Activated CD4-positive, alpha-beta memory T cell treated with anti-CD3 and anti-CD28 coated beads for 36 hours (primary cell): ENCODE measurements at places on chromosomes 2 and 18.
A peak's percentile ranks its signal among the peaks of the same experiment; 100 is the strongest.

DNA sequence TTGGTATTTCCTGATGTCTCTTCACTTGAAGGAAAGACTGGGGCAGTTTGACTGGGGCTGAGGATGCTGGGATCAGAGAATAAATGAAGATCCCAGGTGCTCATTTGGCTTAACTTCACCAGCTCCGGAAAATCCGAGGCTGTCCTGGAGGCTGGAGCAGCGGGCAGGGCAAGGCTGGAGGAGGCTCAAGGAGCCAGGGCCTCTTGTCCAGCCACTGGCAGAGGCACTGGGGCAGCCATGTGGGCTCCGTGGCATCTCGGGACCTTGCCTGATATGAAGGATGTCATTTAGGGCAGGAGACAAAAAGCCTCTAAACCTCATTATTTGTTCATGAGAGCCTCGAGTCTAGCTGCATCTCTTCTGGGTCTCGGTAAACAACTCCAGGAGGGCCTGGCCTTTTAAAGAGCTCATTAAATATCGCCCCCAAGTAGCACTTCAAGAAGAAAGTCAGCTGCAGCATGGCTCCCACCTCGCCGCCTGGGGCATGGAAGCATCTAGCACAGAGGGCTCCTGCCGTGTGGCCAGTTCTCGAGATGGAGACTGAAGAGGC lies 13.5 kb upstream of the GPR55 start:
- peak; percentile 8 for DNase-seq

DNA sequence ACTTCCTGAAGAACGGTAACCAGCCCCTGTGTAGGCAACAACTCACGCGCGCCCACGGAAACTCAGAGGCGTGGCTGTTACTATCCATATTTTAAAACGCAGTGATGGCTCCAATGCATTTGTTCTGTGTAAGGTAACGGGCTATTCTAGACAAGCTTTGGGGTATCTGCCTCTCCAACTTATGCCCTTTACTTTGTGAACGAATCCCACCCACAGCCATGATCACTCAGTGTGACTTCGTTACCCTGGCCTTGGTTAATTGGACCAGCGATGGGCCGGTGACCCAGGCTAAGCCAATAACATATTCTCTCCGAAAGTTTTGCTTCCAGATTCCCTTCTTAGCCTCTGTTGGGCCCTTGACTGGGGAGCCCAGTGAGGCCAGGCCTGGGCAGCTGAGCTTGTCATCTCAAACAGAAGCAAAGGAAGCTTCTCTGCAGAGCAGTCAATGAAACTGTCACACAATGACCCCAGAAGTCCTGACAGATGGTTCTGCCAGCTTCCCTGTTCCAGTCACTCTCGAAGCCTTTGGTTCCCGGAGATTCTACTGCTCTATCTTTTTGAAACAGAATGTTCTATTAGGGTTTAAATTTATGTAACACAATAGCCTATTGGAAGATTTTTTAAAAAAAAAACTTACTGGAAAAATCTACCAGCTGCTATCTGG lies 30.7 kb upstream of the ROCK2 start:
- no peak for DNase-seq

DNA sequence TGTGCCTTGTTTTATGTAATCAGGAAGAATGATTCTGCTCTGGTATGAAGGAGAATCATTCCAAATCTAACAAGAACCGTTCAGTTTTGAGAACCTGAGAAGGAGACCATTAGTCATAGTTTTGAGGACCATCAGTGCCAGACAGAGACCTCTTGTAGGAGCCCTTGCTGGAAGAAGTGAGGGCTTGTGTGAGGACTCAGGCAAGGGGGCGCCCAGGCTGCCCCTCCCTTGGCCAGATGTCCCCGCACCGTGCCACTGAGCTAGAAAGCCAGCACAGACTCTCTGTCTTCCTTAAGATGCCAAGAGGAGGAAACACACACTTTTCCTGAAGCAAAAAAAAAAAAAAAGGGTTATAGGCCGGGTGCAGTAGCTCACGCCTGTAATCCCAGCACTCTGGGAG lies 55.7 kb upstream of the SLC39A10 start:
- DNase-seq = no peak

GRCh38 chr18:79853993-79854364 lies 56.2 kb downstream of the KCNG2 start:
- no peak for DNase-seq

DNA sequence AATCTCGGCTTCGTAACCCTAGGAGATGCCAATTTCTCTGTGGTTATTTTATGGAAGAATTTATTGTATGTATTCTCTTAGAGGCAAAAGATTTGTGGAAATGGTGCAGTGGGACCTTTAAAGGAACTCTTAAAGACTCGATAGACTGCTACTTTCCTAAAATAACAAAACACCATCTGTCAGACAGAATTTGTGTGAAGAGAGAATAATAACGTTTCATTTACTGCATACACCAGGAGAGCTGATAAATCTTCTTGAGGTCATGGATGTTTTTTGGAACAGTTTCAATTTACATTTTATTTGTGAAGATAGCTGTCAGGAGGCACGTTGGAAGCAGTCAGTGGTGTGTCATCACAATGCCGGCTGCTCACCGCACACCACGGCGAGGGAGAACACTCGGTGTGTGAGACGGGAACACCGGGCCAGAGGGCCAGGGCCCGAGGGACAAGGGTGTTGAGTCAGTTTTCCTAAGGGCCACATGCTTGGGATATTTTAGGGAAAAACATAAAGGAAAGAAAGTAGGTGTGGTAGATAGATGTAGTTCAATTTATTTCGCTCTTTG lies 1681.0 kb upstream of the DDX18 start:
- no peak for DNase-seq

- no peak for DNase-seq
Measured at GRCh38 chr2:200373231-200373630, 66.7 kb downstream of the SPATS2L start.

- DNase-seq = peak; percentile 30
Measured at GRCh38 chr2:221747289-221747972, 175.3 kb upstream of the EPHA4 start.

- no peak for DNase-seq
Measured at GRCh38 chr2:120700659-120701058, 35.0 kb upstream of the GLI2 start.

- no peak for DNase-seq
Measured at GRCh38 chr2:42153944-42154581, 15.1 kb upstream of the EML4 start.

GRCh38 chr2:68371581-68371980 lies 6.5 kb downstream of the PLEK start:
- DNase-seq = no peak

GRCh38 chr2:72993933-72994280 lies 76.6 kb downstream of the EMX1 start:
- no peak for DNase-seq

- no peak for DNase-seq
Measured at GRCh38 chr2:42098571-42099437, 51.0 kb downstream of the PKDCC start.

DNA sequence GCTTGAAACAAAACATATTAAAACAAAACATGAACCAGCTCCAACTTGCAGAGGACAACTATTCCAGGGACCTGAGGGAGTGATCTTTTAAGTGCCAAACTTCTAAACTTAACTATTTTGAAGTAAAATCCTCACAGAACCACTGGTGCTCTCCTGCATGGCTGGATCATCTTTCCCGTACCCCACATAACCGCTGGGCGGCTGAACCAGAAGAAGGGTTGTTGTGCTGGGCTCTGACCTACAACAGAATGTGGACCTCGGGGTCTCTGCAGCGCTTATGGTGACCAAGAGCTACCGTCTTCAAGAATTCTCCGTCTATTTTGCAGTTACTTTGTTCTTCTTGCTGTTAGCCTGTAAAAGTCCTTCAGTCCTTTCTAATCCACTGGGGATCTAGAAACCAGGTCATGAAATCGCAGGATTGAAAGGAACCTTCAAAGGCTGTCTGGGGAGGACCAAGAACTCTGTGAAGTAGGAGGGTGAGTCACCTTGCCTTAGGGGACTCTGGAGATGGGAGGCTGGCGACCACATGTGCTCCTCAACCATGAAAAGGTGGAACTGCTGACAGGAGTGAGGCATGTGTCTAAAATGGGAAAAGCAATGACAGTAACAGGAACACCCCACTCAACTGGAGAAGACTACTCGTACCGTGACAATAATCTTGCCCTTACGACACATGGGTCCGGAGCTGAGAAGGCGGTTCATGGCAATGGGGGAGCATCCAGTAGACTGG lies 46.6 kb downstream of the HDLBP start:
- DNase-seq = no peak

DNA sequence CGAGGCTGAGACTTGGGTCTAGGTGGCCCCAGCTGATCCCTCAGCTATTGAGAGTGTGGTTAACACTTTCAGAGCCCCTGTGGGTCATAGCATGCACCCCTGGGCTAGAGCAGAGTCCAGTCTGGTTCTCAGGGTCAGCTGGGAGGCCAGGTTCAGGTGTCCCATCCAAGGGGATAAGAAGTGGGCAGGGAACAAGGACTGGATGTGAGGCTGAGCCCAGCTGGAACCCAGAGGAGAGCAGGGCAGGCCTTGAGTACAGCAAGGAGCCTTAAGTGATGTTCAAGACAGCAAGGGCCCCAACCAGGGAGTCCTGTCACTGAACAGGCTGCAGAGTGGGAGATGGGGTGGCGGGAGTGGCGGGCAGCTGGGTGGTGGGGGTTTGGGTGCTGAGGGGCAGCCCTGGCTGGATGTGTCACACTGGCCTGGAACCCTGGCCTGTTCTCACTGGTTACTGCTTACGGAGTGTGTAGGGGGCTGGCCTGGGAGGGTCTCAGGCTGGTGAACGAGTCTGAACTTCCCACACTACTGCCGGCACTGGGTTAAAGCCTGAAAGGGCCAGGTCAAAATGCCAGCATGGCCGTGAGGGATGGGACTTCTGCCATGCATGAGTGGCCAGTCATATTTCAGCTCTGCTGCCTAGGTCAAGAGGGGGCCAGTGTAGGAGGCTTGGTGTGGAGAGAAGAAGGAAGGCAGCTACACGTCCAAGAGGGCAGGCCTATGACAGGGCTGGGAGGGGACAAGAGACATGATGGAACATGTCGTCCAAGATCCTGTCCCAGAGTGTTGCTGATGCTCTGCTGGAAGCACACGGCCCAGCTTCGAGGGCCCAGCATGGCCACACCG lies 13.6 kb downstream of the TMEM185B start:
- DNase-seq = no peak

GRCh38 chr2:86000131-86000937 lies 105.4 kb downstream of the POLR1A start:
- DNase-seq = no peak

DNA sequence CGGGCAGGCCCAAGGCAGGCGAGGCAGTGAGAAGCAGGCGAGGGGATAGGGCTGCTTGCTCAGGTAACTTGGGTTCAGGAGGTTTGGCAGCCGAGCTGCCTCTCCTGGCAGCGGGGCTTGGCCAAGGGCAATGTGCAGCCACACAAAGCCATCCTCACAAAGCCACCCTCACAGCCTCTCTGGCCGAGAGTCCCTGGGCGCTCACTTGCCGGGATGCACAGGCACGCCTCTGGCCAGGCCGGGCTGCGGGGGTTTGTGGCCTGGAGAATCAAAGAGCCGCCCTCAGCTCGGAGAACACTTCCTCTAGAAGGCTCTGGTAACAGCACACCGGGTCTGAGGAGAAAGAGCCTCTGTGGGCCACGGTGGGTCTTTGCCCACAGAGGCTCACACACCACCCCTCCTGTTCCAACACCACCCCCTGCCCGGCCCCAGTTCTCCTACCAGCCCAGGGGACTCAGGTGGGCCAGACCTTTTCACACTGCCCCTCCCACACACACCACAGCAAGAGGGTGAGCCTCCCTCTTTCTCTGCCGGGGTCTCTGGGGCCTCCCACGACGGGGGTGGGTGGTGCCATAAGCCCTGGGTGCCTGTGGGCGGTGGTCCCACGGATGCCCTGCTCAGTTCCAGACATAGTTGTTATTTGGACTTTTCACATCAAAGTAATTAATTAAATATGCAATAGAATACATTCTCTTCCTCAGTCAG lies 186.9 kb downstream of the ZFP36L2 start:
- no peak for DNase-seq

DNA sequence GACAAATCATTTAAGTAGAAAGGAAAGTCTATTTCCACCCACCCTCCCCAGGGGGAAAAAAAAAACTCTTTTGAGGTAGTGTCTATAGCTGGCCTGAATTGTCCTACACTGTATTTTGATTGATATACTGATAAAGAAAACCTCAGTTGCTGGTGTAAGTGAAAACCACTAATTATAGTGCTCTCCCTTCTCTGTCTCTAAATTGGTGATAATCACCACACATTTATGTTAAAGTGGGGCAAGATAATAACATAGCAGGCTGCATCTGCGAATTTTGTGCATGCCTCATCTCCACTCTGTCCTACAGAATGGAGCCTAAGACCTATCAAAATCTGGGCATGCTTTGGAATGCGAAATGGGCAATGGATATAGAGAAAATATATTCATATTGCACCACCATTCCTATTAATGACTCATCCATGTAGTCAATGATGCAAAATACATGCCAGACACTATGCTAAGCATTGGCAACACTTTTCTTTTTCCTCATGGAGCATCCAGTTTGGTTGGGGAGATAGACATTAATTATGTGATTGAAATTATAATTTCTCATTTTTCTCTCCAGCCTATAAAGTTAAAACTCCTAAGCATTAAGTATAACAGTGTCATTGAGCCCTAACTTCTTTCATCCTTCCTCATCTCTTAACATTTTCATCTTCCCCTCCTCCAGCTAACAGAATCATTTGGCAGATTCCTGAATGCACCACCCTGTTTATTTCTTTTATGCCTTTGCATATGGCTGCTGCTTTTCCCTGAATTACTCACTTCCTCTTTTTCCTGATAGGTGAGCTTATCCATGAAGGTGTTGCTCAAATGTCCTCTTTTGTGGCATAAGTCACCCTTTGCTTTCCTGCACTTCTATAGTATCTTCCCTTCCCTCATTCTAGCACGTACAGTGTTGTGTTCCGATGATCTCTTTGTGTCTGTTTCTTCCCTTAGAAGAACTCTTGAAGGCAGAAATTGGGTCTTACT lies 58.2 kb downstream of the SLC9A2 start:
- no peak for DNase-seq

- DNase-seq = no peak
Measured at GRCh38 chr2:202030691-202031090, 3.0 kb upstream of the FZD7 start.

DNA sequence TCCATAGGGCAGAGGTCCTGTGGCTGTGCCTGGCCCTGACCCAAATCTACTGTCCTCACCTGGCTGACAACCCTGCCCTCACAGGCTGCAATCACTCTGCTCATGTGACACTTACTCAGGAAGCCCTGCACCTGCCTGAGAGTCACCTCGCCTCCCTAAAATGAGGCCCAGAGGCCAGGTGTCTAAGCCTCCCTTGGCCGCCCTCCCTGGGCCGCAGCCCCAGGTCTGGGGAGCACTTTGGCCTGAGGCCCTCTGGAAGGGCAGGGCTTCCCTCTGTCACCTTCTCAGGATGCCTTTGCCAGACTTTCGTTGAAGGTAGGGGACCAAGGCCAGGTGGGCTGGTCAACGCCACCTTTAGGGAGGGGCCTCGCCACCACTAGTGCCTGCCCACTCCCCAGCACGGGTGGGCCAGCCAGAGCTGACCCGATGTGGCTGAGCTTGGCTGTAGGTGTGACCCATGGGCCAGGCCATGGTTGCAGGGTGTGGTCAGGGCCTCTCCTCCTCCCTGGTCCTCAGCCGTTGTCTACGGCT lies 6.1 kb upstream of the GPC1 start:
- no peak for DNase-seq

DNA sequence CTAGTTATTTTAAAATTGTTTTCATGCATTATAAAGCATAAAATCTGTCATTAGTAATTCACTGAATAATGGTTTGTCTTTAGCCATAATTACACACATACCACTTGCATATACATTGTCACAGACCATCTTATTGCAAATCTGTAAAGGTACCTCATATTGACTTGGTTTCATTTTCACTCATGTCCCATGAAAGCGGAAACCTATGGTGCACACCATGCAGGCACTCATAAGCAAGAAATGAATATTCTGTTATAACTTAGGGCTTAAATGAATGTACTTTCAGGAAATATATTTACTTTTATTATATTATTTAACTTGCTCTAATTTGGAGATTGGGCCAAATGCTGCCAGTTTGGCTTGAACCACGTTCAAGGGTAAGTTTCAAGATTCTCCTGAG lies 29.2 kb upstream of the STK17B start:
- DNase-seq = peak; percentile 61
